ENCODE measurements at places on chromosomes 5 and 9.

DNA sequence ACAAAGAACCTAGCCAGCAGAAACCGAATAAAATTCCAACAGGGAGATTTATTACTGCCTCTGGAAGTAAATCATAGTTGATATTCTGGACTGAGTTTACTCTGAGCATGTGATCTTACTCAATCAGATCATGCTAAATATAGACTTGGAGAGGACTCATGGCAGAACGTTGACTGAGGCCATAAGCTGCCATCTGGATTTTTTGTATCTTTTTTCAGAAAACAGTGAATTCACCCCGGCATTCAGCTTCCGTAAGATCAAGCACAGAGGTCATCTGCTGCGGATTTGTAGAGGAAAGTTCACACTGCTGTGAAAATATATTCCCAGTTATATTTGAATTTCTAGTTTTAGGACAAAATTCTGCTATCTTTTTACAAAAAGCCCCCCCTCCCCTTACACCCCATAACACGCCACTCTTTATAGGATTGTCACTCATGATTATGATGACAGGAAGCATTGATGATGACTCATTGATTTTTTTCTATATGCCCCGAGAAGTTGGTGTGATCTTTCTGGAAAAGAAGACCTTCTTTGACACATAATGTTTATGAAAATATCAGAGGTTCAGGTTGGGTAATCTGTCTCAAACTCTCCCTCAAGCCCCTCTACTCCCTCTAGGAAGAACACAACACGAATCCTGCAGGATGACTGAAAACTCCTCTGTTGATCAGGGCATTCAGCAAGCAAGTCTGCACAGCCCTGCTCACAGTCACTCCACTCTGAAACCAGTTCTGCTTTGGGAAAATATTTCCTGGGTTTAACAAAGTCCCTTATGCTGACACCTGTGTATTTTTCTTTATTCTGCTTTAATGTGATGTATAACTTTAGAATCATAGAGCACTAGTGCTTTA, 70.8 kb downstream of the NXNL2 start:
- DNase-seq = no peak

DNA sequence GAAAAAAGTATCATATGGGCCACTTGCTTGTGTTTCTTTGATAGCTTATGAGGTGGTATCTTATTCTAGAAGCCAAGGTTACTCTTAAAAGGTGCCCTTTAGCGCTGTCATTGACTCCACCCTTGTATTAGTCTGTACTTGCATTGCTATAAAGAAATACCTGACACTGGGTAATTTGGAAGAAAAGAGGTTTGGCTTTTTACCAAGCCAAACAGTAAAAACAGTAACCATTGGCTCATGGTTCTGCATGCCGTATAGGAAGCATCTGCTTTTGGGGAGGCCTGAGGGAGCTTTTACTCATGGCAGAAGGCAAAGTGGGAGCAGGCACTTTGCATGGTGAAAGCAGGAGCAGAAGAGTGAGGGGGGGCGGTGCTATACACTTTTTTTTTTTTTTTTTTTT, 87.4 kb downstream of the TEK start:
- DNase-seq = no peak

DNA sequence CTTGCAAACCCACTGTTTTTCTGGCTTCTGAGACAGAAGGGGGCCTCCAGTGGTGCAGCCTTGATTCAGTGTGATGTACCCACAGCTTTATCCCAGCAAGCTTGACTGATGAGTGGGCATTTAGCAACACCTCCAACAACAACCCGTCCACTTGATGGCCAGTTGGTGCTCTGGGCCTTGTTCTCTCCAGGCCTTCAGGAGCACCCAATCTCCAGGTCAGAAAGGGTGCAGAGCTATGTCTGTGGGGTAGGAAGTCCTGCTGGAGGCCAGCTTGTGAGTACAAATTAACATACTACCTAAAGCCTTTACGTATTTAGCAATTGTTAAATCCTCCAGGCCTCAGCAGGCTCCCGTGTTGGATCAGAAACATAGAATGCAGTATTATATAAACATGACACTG, 10.1 kb upstream of the TRIM52 start:
- no peak for DNase-seq

GRCh38 chr5:68405784-68406743, 190.5 kb downstream of the PIK3R1 start:
- DNase-seq = no peak

DNA sequence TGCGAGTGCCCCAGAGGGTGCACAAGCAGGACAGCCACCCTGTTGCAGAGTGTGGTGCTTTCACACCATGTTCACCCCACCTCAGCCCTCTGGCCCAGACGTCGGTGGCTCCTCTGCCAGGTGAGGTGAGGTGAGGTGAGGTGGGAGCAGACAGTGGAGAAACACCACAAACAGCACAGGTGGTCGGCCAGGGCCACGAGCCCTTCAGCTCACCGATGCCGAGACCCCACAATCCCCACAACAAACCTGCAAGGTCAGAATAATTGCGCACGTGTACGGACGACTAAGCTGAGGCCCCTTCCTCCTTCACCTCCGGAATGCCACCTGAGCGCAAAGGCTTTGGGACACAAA, 10.5 kb downstream of the BRD3 start:
- DNase-seq = no peak

GRCh38 chr5:146009020-146009419, 72.6 kb downstream of the SH3RF2 start:
- DNase-seq = no peak

DNA sequence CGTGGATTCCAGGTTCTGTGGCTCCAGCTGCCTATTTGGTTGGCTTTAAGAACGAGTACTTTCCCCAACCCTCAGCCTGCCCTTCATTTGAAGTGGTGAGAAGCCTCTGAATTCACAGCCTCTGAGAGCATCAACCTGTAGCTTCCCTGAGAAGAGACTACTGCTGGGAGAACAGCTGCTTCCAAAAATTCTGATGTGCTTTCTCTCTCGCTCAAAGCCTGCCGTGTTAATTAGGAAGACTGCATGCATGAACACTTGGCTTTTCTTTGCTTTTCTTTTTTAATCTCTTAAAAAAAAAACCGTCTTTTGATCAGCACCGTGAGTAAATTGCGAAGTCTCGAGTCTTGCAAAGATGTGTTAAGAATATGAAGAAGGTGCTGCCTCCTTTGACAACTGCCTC, 153.4 kb upstream of the MAP1B start:
- DNase-seq = no peak

DNA sequence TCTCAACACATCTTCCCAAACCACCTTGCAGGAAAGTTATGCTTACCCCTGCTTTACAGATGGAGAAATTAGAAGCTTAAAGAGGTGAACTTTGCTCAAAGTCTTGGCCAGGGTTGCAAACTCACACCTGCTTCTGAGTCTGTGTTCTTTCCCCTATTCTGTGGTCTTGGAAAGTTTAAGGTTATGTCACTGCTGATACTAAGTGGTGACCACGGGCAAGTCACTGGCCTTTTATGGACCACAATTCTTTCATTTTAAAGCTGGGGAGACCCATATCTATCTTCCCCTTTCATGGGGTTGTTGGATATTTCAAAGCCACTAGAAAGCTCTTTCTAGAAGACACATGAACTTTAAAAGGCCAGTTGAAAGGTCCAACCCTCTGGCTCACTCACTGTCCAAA, 95.4 kb upstream of the KLF4 start:
- no peak for DNase-seq

- no peak for DNase-seq
Observed at GRCh38 chr9:36471359-36471758, 71.3 kb upstream of the RNF38 start.

GRCh38 chr9:1882711-1883403, 132.3 kb upstream of the SMARCA2 start:
- DNase-seq = no peak

GRCh38 chr9:22136461-22137096, 127.5 kb upstream of the CDKN2B start:
- DNase-seq = no peak

GRCh38 chr5:1919209-1919566, 36.5 kb upstream of the IRX4 start:
- DNase-seq = no peak

DNA sequence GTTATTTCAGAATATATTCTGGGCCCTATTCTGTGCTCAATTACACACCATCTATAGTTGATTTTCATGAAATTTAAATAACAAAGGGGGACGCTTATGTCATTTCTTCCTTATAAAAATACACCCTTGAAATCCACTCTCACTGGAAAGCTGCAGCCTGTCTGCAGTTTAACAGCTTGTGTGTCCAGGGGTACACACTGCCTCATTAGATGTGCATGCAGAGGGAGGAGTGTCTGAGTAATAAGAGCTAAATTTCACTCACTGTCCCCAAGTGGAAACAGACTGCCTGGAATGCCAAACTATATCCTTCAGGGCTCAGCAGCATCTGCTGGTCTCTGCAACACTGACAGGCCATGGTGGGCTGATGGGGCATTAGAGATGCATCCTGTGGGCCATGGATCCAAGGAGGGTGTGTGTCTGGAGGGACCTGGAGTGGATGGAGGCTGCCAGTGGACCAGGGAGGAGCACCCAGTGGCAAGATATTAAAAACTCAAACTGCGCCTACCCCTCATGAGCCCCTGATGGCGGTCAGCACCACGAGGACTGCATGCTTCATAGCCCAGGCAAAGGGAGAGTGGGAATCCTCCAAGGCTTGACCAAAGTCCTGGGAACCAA, 15.8 kb upstream of the TIFAB start:
- no peak for DNase-seq

- no peak for DNase-seq
Observed at GRCh38 chr5:150510460-150511263, 2.7 kb downstream of the NDST1 start.

DNA sequence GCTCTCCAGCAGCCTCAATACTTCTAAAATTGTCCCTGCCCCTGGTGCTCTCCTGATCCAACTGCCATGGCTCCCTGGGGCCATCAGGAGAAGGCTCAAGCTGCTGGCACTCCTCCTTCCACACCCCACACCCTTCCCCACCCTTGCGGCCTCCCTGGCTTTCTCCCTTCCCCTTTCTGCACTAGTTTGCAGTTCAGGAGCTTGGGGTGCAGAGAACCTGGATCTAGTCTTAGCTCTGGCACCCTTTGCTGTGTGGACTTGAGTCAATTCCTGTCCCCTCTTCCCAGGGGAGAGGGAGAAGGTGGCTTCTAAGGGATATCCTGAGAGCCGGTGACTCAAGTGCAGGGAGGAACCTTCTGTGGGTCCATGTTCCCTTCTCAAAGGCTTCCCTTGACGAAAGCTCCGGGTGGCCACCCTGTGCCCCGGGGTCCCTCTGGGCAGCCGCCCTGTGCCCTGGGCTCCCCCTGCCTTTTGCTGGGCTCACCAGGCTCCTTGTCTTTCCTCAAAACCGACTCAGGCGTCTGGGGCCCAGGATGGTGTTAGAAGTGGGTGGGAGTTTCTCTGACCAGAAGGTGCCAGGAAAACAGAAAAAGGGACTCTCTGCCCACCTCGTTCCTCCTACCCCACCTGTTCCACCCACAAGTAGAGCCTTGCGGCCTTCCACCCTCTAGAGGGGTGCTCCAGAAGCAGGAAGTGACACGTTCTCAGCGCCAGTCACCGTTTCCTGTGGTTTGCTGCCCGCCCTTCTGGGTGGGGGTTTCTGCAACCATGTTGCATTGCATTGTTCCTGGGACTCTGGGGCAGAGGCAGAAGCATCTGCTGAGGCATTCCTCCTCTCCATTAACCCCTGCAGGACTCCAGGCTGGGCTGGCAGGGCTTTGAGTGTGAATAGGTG, 15.0 kb downstream of the GLIPR2 start:
- no peak for DNase-seq

DNA sequence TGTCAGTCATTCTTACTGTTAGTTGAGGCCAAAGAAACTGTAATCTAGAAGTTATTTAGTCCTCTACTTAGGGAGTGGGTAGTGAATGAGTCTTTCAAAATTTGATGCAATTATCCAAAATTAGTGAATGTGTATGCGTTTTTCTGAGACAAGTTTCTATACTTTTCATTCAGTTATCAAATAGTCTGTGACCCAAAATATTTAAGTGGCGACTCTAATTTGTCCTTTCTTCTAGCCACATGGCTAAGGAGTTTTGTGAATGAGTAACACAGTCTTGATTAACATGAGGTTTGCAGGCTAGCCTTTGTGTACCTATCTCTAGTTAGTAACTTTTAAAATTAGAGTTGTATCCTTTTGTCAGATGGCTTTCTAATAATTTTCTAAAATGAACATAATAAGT, 45.6 kb downstream of the COMMD10 start:
- no peak for DNase-seq

- peak; percentile 65 for DNase-seq
Observed at GRCh38 chr9:7164440-7165330, 406.9 kb downstream of the KDM4C start.

DNA sequence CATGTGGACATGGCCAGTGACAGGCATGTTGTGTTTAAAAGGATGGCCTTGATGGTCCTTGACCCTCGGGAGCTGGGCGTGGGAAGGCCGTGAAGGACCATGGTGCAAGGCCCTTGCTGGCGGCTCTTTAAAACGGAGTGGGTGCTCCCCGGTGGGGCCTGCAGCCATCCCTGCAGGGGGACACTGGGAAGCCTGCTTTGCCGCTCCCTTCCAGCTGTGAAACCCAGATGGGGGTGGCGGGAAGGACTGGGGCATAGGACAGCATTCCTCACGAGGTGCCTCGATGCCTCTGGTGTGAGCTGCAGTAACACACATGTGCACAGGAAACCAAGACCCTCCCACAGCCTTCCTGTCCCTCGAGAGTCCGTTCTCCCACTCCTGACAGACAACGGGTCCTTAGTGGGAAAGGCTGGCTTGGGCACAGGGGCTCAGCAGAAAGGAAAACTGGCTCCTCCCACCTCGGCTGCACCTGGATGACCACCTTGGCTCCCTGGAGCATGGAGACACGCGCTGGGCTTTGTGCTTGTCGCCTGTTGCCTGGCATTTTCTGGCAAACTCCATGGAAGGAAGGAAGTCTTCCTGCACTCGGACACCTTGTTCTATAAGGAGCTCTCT, 30.3 kb upstream of the IRX4 start:
- no peak for DNase-seq

DNA sequence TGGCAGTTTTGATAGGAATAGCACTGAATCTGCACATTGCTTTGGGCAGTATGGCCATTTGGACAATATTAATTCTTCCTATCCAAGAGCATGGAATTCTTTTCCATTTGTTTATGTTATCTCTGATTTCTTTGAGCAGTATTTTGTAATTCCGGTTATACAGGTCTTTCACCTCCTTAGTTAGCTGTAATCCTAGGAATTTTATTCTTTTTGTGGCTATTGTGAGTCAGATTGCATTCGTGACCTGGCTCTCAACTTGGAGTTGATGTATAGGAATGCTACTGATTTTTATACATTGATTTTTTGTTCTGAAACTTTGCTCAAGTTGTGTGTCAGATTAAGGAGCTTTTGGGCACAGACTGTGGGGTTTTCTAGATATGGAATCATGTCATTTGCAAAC, 24.0 kb downstream of the TMEM161B start:
- no peak for DNase-seq

- DNase-seq = no peak
Observed at GRCh38 chr5:158952951-158953350, 146.8 kb downstream of the EBF1 start.

Measured in NCI-H187 treated with DMSO at 0.1 percent for 48 hours (cell line).